Fibroblast of the aortic adventitia (primary cell): ENCODE measurements at places on chromosomes 6 and 20. TPM values are rescaled to one million over a fixed set of nuclear protein-coding genes. Genes with fewer than 3 reads are reported as not detected.

The COL12A1 gene
- 139 and 342 TPM in 2 replicates for total RNA-seq

The GPX5 gene
- not detected in 2 replicates for total RNA-seq

The MTFR2 gene
- 1.5 and 6.1 TPM in 2 replicates for total RNA-seq

The SYCP2L gene
- under 0.01 TPM in 1 of 2 replicates, not detected in the other for total RNA-seq

The COX4I2 gene
- not detected in 2 replicates for total RNA-seq

The OPN5 gene
- under 0.01 TPM in 1 of 2 replicates, not detected in the other for total RNA-seq

The SIM1 gene
- under 0.01 TPM in 1 of 2 replicates, not detected in the other for total RNA-seq

The INSM1 gene
- total RNA-seq, result not detected in 2 replicates

The RWDD1 gene
- 66.9 and 76.7 TPM in 2 replicates for total RNA-seq

The ABCF1 gene
- 33.0 and 43.2 TPM in 2 replicates for total RNA-seq

The WFDC2 gene
- total RNA-seq, result not detected in 2 replicates

The MYL9 gene
- total RNA-seq, result 43.6 and 50.0 TPM in 2 replicates

The SLC26A8 gene
- 0.18 TPM in 1 of 2 replicates, not detected in the other for total RNA-seq

The CASS4 gene
- 0.09 and 0.49 TPM in 2 replicates for total RNA-seq

The TAF11 gene
- total RNA-seq, result 14.1 and 19.3 TPM in 2 replicates

The FBXO30 gene
- 14.0 and 15.9 TPM in 2 replicates for total RNA-seq

The MAP7 gene
- 0.36 and 0.49 TPM in 2 replicates for total RNA-seq

The SAMD10 gene
- 0.16 and 2.3 TPM in 2 replicates for total RNA-seq

The MUC21 gene
- total RNA-seq, result not detected in 2 replicates

The ATXN1 gene
- 31.8 and 39.3 TPM in 2 replicates for total RNA-seq

The HLA-DMB gene
- 0.09 TPM in 1 of 2 replicates, not detected in the other for total RNA-seq

The ZNF334 gene
- 0.63 and 14.0 TPM in 2 replicates for total RNA-seq

The ADNP gene
- total RNA-seq, result 31.2 and 35.4 TPM in 2 replicates

The CTAGE9 gene
- not detected in 2 replicates for total RNA-seq

The SCUBE3 gene
- 1.8 and 10.0 TPM in 2 replicates for total RNA-seq

The MOG gene
- not detected in 2 replicates for total RNA-seq

The WFDC13 gene
- not detected in 2 replicates for total RNA-seq

The LST1 gene
- not detected in 2 replicates for total RNA-seq

The GABBR1 gene
- 11.7 and 19.2 TPM in 2 replicates for total RNA-seq

The NMBR gene
- not detected in 2 replicates for total RNA-seq
